ENCODE measurements at places on chromosomes 6 and 20.

- DNase-seq = no peak
Measured at GRCh38 chr20:58245181-58245891, 16.9 kb upstream of the ANKRD60 start.

GRCh38 chr6:68632734-68633133 lies 2.3 kb upstream of the ADGRB3 start:
- DNase-seq = no peak

DNA sequence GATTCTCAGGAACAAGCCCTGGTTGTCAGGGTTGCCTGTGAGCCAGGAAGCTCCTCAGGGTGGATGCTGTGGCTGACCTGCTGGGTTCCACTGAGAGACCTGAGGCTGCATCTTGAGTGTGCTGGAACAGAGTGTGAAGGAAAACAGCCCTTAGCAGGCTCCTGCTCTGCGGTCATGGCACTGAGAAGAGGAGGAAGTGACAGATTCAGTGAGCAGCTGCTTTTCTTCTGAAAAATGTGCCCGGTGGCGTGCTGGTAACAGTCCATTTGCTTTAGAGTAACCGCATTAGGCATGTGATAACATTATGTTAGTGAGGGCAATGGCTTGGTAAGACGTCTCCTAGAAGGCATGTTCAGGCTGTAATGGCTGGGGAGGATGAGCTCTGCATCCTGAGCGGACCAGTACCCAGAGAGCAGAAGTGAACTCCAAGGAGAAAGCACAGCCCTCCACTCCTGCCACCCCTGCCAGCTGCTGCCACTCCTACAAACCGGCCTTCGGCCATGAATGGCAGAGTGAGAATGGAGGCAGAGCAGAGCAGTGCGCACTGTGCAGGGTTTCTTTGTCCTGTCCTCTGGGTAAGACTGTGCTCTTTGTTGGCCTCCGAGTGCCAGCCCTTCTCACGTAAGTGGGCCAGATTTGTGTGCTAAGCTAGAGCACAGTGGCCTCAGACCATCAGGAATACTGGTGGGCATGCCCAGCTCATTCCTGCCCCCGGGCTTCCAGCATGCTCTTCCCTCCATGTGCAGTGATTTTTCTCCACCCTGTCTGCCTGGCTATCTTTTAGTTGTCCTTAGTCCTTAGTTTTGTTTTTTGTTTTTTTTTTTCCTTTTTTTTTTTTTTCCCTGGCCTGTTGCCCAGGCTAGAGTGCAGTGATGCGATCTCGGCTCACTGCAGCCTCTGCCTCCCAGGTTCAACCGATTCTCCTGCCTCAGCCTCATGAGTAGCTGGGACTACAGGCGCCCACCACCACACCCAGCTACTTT lies 98.1 kb upstream of the VSTM2L start:
- no peak for DNase-seq

DNA sequence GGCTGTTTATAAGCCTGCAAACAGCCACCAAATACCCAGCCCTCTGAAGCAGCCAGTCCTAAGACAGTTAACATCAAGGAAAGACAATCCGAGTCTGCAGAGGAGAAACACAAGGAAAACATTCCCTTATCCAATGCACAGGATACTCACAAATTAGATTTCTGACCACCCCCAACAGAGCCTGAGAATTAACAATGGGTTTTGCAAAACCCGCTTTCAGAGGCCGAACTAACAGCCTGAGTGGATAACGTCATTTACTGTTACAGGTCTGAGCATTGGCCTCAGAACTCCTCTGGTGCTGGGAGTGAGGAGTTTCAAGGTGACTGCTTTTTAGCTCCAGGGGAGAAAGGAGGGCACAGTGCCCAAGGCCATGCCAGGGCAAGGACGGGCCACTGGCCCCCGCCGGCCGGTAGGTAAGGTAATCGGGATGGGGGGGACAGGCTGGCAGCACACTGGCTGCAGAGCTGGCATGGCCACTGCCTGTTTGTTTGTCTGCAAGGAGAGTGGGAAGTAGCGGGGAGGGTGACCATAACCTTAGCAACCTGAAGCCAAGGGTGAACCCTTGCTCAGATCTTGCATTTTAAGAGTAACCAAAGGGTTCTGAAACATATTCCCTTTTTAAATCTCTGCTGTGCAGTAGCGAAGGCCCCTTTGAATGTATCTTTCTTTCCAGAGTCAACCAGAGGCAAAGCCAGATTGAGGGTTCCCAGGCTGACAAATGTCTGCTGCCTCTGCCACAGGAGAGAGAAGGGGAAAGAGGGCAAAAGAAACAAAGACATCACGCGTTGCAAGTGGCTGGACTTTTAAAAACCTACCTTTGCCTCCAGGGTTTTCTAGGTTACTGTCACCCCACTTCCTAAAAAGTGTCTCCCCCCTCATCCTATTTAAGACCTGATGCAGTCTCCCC lies 3.9 kb downstream of the ZMYND8 start:
- DNase-seq = no peak

GRCh38 chr20:32036716-32037485 lies 15.1 kb upstream of the HCK start:
- DNase-seq = peak; percentile 25

DNA sequence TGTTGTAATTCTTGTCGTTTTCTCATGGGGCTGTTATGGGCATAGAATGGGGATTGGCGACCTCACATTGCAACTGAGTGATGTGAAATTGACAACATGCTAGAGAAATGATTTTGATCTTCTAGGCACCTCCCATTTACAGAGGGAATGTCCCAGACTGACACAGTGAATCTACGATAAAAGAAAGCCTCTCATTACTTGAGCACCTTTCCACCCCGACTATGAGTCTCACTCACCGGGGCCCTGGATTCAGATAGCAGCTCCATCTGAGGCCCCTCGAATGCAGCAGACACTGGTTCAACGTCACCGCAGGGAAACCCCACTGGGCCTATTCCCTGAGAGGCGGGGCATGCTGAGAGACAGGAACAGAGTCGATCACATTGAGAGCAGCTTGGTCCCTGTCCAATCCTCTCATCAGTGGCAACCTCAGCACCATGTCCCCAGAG lies 49.1 kb downstream of the NFATC2 start:
- DNase-seq = no peak

DNA sequence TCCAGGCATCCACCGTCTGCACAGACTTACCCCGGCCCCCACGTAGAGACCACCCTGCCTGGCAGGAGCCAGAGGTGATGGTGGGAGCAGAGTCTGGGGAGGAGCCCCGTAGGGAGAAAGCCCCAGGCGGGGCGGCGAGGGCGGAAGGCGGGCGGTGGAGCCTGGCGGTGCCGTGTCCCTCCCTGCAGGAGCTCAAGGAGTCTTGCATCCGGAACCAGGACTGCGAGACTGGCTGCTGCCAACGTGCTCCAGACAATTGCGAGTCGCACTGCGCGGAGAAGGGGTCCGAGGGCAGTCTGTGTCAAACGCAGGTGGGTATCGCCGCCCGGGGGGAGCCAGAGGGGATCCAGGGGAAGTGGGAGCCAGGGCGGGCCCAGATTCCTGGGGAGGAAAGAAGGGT lies 6.0 kb downstream of the CLPSL1 start:
- DNase-seq = no peak

DNA sequence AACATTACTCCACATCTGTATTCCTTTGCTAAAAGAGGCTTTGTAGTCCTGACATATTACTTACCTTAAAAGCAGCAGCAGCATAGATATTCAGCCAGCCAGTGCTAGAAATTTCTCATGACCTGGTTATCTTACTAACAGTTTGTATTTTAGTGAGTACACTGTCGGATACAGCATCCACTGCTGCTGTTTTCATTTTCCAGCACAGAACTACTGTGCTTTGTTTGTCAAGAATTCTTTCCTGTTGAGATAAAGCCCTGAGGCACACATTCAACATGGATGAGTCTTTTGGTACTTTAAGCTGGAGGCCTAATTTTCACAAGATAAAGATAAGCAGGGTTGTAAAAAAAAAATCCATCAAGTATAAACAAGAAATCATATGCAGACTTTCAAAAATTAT lies 311.2 kb upstream of the OPRM1 start:
- DNase-seq = no peak

DNA sequence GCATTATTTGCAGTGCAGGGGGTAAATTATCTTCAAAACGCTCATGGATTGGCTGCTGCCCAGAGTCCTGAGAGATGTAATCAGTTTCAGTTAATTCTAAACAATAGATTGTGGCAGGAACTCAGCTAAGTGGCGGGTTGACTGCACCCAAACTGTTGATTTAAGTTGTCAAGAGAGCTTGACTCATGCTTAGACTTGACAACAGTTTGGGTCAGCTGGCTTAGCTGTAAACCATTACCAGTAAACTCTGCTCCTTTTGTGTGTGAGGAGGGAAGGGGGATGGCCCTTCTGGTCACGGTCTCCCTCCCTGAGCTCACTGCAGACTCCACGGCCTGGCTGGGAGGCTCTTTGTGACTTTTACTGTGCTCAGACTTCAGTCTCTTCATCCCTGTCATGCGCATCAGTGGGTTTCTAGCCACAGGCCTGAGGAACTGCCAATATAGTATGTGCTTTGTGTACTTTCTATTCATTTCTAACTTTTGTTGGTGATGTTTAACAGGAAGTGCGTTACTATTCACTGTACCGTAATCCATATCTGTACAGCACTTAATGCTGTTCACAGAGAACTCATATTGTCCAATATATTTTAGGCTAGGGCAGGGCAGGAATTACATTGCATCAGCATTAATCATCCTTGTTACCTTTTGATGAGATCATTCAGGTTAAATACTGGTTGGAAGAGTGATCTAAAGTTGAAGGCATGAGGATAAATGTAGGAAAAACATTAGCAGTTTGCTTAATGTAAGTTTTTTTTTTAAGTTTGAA lies 488.3 kb downstream of the CDKAL1 start:
- DNase-seq = peak; percentile 83

DNA sequence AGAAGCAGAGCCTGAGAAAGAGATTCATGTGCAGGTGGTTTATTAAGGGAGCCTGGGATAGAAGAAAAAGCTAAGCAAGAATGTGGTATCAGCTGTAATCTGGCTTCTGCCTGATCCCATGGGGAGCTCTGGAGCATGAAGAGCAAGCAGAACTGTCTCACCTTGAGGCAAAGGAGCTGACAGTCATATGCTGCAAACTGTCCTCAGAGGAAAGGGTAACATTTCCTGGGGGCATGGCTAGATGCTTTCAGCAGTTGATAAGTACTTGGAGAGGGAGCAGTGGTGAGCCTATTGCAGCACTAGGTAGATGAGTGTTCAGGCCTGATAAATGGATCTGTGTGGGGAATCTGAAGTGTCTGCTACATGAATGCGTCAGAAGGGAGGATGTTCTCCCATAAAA lies 621.5 kb upstream of the BTBD3 start:
- no peak for DNase-seq

DNA sequence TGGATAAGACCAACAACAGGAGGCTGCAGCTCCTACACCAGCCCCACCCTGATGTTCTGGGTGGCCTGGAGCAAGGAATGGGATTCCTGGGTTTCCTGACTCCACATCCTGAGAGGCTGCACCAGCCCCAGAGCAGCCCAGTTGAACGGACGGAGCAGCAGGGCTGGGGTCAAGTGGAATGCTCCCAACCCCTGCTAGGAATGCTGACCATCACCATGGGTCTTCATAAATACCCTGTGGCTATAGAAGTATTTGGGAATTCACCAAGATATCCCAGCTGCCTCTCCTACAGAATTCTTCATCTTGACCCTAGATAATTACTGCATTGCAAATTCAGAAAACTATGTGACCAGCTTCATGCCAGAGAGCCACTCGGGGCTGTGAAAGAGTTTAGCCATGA lies 180.3 kb downstream of the THBS2 start:
- DNase-seq = peak; percentile 1

GRCh38 chr6:170459451-170459850 lies 93.7 kb downstream of the PSMB1 start:
- no peak for DNase-seq

GRCh38 chr6:141265756-141266623 lies 866.7 kb upstream of the GJE1 start:
- DNase-seq = no peak

GRCh38 chr6:138346302-138347195 lies 31.2 kb upstream of the SMIM28 start:
- DNase-seq = no peak

DNA sequence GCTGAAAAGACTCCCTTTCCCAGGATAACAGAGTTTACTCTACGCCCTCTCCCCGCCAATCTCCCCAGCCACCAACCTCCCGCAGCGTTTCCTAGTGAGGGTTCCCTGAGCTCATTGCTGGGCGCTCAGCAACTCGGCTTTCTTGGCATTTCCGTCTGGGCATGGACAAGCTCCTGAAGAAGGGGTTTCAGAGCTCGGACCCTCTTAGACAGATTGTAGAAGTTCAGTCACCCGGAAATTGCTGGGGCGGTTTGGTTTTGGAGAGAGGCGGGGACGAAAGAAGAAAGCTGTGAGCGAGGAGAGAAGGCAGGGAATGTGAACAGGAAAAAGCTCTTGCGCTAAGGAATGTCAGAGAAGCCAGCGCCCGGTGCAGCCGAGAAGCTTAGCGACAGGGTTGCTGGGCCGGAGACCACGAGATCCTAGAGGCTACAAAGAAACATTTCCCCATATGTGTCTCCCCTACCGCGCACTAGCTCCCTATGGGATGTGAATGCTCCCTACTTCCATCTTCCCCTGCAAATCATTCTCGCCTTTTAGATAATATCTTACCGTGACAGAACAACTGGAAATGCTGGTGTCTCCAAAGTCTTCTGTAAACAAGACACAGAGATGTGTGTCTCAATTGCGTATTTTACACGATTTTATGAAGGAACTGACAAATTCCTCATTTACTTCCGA lies 15.8 kb downstream of the POM121L2 start:
- peak; percentile 76 for DNase-seq

DNA sequence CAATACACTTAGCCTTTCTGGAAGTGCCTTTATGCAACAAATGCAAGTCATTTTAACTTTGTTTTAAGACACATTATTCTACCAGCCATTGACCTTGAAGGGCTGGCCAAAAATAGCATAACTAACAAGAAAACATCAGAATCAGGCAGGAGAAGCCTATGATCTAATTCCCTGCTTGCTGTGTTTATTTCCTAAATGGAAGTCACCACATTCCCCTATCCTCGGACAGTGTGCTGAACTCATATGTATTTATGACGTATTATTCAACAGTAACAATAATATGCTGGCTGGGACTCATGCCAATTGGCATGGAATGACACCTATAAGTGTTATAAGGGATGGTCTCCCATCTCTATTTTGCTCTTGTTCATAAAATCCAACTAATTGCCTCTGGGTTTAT lies 140.7 kb downstream of the MAP3K7 start:
- DNase-seq = no peak

DNA sequence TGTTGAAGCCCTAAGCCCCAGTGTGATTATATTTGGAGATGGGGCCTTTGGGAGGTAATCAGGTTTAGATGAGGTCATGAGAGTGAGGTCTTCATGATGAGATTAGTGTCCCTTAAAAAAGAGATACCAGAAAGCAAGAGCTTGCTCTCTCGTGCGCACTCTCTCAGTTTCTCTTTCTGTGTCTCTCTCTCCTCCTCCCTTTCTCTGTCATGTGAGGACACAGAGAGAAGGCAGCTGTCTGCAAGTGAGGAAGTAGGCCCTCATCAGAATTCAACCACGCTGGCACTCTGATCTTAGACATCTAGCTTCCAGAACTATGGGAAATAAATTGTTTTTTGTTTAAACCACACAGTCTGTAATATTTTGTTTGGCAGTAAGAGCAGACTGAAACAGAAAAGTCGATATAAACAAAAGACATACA lies 180.5 kb downstream of the IBTK start:
- no peak for DNase-seq

- no peak for DNase-seq
Measured at GRCh38 chr20:59663513-59664060, 59.2 kb downstream of the PHACTR3 start.
